ENCODE measurements at places on chromosomes 6 and 20.

- no peak for DNase-seq
These were observed 136.2 kb downstream of the BMP7 start for GRCh38 chr20:57130160-57130772.

GRCh38 chr6:108117427-108118358 is 43.2 kb upstream of the OSTM1 start:
- DNase-seq = no peak

GRCh38 chr20:60250251-60250650 is 292.0 kb downstream of the CDH26 start:
- DNase-seq = no peak

- DNase-seq = no peak
These were observed 117.0 kb downstream of the EPB41L2 start for GRCh38 chr6:130946076-130946475.

DNA sequence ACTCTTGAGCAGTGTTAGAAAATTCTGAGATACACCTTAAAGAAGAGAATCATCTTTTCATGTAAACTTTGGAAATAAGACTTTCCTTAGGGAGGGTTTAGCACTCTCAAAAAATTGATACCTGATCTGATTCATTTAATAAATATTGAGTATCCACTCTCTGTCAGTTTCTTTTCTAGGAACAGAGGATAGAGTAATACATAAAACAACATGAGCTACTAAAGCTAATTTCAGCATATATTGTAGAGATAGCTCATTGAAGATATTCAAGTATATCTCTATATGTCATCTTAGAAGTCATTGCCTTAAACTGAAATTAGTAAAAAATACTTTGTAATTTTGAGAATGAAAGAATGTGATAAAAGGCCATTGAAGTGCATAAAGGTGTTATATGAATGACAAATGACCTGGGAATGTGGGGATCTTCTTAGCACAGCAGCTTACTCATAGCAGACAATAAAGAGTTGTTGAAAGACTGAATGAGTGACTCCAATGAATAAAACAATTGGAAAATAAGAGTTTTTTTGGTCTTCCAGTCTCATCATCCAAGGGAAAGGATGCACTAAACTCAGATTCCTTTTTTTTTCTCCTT is 29.2 kb downstream of the RHAG start:
- DNase-seq = no peak

DNA sequence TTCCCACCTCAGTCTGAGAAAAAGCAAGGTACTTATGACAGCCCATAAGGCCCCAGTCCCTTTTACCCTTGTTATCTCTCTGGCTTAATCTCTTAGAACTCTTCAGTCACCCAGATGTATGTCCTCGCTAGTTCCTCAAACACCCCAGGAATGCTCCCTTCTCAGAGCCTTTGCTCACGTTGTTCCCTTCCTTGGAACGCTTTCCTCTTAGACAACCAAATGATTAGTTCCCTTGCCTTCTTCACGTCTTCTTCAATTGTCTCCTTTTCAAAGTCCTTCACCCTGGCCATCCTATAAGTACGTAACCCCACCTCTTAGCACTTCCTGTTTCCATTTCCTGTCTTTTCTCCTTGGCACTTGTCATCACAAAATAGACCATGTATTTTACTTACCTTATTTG is 1.1 kb upstream of the APOBEC2 start:
- no peak for DNase-seq

- DNase-seq = no peak
These were observed 3.8 kb upstream of the LRRN4 start for GRCh38 chr20:6057691-6058090.

GRCh38 chr6:108732091-108732870 is 115.9 kb upstream of the ARMC2 start:
- DNase-seq = no peak

DNA sequence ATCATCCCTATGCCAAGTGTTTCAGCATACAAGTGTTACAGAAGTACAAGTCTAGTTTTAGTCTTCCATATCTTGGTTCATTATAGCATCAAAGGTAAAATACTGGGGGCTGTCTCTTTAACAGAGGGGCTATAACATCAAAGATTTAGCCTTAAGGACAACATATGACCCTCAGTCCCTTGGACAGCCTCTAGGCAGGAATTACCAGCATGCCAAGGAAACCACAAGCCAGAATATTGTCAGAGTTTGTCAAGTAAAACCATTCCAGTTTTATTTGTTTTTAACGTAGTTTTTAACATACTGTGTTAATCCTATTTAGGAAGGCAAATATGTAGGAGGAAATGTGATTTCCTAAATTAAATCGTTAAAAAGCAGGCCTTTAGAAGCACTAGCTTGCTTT is 18.6 kb downstream of the ZKSCAN8 start:
- no peak for DNase-seq

- no peak for DNase-seq
These were observed 10.7 kb upstream of the SLC17A4 start for GRCh38 chr6:25743868-25744267.

- DNase-seq = no peak
These were observed 809.3 kb downstream of the HACE1 start for GRCh38 chr6:104050455-104050854.

DNA sequence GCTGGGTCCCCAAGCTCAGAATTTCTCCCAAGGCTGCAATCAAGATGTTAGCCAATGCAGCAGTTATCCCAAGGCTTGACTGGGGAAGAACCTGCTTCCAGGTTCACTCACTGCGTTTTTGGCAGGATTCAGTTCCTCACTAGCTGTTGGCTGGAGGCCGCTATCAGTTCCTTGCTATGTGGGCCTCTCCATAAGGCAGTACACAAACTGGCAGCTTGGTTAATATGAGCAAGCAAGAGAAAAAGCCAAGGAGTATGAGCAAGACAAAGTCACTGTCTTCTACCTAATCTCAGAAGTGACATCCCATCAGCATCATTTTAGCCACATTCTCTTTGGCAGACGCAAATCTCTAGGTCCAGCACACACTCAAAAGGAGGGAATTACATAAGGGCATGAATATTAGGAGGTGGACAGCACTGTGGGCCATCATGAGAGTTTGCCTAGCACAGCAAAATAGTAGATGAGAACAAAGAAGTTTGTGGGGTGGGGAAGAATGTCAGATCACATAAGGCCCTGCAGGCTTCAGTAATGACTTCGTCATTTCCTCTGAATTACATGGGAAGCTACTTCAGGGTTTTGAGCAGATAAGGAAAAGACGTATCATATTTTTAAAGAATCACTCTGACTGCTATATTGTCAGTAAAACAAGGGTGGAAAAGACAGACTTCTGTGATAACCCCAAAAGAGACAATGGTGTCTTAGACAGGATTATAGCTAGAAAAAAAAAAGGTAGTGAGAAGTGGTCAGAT is 25.5 kb downstream of the LMBRD1 start:
- no peak for DNase-seq

DNA sequence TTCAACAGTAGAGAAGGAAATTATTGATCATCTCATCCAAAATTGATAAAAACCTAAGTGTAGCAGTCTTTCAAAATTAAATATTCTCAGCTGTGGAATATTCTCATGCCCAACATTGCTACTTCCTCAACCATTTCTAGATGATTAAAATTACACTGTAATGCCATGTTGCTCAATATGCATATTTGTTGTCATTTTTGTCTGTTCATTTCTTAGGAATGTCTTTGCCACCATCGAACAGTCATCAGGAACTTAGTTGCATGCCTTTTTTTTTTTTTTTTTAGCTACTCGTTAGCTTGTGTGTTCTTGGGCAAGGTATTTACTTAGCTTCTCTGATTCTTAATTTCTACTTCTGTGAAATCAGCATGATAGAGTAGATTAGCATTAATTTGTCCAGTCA is 188.6 kb downstream of the DTNBP1 start:
- DNase-seq = no peak

DNA sequence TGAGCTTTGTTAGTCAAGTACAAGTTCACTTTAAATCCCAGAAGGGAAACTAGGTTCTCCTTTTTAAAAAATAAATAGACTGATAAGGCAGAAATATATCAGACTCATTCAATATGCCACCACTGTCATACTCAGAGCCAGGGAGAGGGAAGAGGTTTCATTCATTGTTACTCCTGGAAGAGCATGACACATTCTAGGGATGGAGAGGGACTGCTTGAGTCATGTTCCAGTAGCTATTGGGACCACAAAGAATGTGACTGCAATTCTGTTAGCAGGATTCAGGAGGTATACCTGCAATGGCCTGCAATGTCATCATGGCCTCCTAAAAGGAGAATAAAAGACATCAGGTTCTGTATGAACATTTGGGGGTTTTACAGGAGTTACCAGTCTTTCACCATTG is 167.6 kb downstream of the TFAP2B start:
- no peak for DNase-seq

- peak; percentile 52 for DNase-seq
These were observed 113.1 kb downstream of the ADAT2 start for GRCh38 chr6:143337201-143337949.

Data from keratinocyte (primary cell).